ENCODE measurements at places on chromosomes 16 and 17. TPM values are rescaled to one million over a fixed set of nuclear protein-coding genes. Genes with fewer than 3 reads are reported as not detected.

The PIMREG gene
- 107 TPM for total RNA-seq

The NPTX1 gene
- 0.15 TPM for total RNA-seq

The KRT27 gene
- not detected for total RNA-seq

The PRSS33 gene
- total RNA-seq = not detected

The AKAP10 gene
- 36.8 TPM for total RNA-seq

The CHAD gene
- 0.17 TPM for total RNA-seq

The EPN3 gene
- total RNA-seq = not detected

GRCh38 chr16:89574681-89575246 is 794 bp upstream of the CPNE7 start:
- peaks cover 17% of the 10 kb centered on the region for H3K4me1 ChIP-seq
- peak; percentile 87 for DNase-seq
- H3K36me3 ChIP-seq = peaks cover 22% of the 10 kb centered on the region
- no peaks in the 10 kb centered on the region for H3K27me3 ChIP-seq

DNA sequence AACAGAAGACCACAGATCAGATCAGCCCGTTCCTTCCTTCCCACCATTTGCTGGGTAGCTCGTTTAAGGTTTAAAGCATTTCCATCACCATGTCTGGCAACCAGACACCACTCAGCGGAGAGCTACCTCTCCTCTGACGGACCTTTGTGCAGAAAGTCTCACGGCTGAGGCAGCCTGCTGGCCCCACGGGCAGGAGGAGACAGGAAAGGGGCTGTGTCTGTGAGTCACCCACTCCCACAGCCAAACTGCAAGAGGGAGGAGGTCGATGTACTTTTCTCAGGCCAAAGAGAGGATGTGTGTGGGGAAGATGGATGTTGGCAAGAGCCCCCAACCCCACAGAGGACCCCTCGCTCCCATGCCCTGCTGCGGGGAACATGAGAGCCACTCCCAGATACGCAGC is 92.1 kb downstream of the ZNF423 start:
- no peaks in the 10 kb centered on the region for H3K27me3 ChIP-seq
- H3K4me1 ChIP-seq = no peaks in the 10 kb centered on the region
- no peaks in the 10 kb centered on the region for H3K36me3 ChIP-seq
- H3K27ac ChIP-seq = no peak overlapping the region

GRCh38 chr17:39823407-39824054 is 40.6 kb downstream of the IKZF3 start:
- no peaks in the 10 kb centered on the region for H3K36me3 ChIP-seq
- DNase-seq = no peak
- no peak overlapping the region for H3K27ac ChIP-seq
- no peak overlapping the region for H3K4me3 ChIP-seq

DNA sequence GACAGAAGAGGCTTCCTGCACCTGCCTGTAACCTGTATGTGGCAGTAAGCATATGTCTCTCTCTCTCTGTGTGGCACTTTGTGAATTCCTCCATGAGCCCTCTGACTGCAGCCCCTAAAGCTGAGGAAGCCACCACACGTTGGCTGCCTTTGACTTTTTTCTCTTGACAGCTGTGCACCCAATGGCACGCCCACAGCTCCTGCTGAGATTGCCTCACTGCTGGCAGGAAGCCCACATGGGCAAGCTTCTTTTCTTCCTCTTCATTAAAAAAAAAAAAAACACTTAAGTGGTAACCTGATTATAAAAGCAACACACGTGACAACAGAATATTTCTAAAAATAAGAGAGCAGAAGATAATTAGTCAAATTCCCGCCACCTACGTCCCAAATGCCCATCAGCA is 34.0 kb upstream of the PIRT start:
- no peak overlapping the region for H3K27ac ChIP-seq
- H3K4me3 ChIP-seq = no peak overlapping the region
- DNase-seq = peak; percentile 78
- H3K36me3 ChIP-seq = no peaks in the 10 kb centered on the region

GRCh38 chr17:81453076-81453475 is 57.8 kb downstream of the BAHCC1 start:
- H3K27me3 ChIP-seq = no peaks in the 10 kb centered on the region
- peaks cover 5% of the 10 kb centered on the region for H3K4me1 ChIP-seq
- peaks cover 15% of the 10 kb centered on the region for H3K36me3 ChIP-seq

GRCh38 chr17:6660805-6661463 is 9.4 kb downstream of the C17orf100 start:
- no peak for DNase-seq
- H3K4me1 ChIP-seq = no peaks in the 10 kb centered on the region
- H3K36me3 ChIP-seq = no peaks in the 10 kb centered on the region
- no peak overlapping the region for H3K27ac ChIP-seq
- no peak overlapping the region for H3K4me3 ChIP-seq

GRCh38 chr16:74485916-74486315 is 64.6 kb upstream of the CLEC18B start:
- H3K27ac ChIP-seq = peak overlapping the region; percentile 55
- DNase-seq = no peak
- H3K4me1 ChIP-seq = peaks cover 68% of the 10 kb centered on the region
- no peak overlapping the region for H3K4me3 ChIP-seq

- no peak overlapping the region for H3K27ac ChIP-seq
- DNase-seq = no peak
- H3K36me3 ChIP-seq = peaks cover 7% of the 10 kb centered on the region
- no peak overlapping the region for H3K4me3 ChIP-seq
- H3K27me3 ChIP-seq = no peaks in the 10 kb centered on the region
- H3K4me1 ChIP-seq = no peaks in the 10 kb centered on the region
Measured at GRCh38 chr16:75224306-75225082, 5.7 kb downstream of the CTRB1 start.

DNA sequence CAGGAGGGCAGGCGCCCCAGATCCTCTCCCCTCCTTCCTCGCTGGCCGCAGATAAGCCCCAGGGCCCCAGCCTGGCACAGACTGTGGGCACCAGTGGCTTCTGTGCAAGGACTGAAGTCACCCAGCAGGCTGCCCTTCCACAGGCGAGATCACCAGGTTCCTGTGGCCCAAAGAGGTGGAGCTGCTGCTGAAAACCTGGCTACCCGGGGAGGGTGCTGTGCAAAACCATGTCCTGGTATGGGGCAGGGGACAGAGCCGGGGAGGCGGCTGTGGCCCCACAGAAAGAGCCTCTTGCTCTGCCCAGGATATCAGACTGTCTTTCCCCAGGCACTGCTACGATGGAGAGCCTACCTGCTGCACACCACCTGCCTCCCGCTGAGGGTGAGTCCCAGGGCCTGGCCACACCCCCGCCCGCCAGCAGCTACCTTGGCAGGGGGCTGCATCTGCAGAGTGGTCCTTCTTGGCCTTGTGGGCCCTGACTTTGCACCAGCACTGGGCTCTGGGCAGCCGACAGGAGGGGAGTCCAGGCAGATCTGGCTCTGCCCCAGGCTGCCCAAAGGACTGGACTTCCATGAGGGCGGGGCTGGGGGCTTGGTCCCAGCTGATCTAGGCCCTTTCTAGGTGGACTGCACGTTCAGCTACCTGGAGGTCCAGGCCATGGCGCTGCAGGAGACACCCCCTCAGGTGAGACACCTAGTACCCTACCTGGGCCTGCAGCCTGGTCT is 615 bp downstream of the CARMIL2 start:
- no peaks in the 10 kb centered on the region for H3K36me3 ChIP-seq
- DNase-seq = no peak
- peaks cover 40% of the 10 kb centered on the region for H3K27me3 ChIP-seq
- H3K4me1 ChIP-seq = no peaks in the 10 kb centered on the region
- H3K4me3 ChIP-seq = peak overlapping the region; percentile 45

GRCh38 chr17:21352221-21352980 is 23.8 kb upstream of the KCNJ12 start:
- H3K27ac ChIP-seq = no peak overlapping the region
- H3K27me3 ChIP-seq = no peaks in the 10 kb centered on the region
- no peak overlapping the region for H3K4me3 ChIP-seq

- H3K27me3 ChIP-seq = no peaks in the 10 kb centered on the region
- peak within 1 kb of the TSS; percentile 80 for H3K27ac ChIP-seq
- DNase-seq = peak; percentile 96
- H3K36me3 ChIP-seq = peaks cover 6% of the 10 kb centered on the region
- H3K4me1 ChIP-seq = no peaks in the 10 kb centered on the region
Measured at GRCh38 chr17:75516255-75516618, at the start of gene TSEN54. Gene TSEN54, plus strand, starts transcription at chr17:75516528. Its CDS starts 33 bp downstream, at chr17:75516561.

DNA sequence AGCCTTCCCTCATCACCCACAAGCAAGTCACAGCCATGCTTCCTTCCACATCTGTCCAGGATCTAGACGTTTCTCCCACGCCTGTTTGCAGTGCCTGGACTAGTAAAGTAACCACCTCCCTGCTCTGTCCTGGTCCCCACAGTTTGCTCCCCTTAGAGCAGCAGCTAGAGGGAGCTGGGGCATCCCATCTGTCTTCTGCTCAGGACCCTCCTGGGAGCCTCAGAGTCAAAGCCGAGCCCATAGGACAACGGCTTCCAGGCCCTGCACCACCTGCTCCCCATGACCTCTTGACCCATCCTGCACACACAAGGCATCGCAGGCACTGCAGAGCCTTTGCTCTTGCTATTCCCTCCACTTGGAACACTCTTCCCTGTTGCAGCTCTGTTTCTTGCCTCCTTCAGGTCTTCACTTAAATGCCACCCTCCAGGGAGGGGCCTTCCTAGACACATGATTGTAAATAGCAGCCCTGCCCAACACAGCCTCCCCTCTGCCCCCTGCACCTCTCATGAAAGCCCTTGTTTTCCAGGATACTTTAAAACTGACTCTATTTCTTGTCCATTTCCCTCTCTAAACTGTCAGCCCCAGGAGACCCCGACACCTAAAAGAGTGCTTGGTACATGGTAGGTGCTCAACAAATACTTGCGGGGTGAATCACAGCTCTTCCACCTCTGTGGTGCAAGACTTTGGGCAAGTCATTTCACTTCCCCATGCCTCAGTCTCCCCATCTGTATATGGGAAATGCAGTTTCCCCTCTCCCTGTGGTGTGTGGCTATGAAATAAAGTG is 3.1 kb downstream of the NATD1 start:
- no peaks in the 10 kb centered on the region for H3K36me3 ChIP-seq
- no peak overlapping the region for H3K27ac ChIP-seq
- no peak for DNase-seq

DNA sequence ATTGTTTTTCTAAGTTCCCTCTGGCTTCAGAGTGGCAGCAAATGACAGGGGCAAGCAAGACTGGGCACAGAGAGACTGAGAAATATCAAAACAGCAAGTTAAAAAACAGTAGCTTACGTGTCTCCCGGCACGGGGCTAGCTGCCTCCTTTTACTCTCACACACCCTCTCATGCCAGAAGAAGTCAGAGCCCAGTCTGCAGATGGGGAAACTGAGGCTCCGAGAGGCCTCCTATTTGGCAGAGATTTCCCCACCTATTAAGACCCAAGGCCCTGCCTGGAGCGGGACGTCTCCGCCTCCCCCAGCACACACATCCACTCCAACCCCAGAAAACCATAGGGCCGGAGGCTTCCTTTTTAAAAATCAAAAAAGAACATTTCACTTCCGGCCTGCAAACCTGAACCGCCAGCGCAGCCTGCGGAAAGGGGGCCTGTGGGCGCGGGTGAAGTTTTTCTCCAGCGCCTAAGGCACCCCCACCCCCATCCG is 832 bp downstream of the CARHSP1 start:
- no peak for DNase-seq
- H3K4me1 ChIP-seq = peaks cover 49% of the 10 kb centered on the region
- peak overlapping the region; percentile 90 for H3K4me3 ChIP-seq
- H3K36me3 ChIP-seq = peaks cover 23% of the 10 kb centered on the region

DNA sequence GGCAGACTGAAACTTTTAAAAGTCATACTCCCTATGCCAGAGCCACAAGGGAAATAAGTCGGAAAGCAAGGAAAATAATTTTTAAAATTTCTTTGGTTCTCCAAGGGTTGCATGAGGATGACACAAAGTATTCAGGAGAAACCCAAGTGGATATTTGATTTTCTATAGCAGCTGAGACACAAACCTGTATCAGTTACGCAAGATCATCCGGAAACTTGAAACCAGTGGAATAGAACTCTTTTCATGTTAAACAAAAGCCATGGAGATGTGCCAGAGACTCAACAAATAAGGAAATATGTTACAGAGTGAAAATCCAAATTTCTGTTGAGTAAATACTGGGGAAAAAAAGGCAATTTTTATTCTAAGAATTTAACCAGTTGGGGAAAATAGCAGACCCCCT is 294.7 kb downstream of the KIF2B start:
- no peak for DNase-seq
- H3K4me3 ChIP-seq = no peak overlapping the region
- H3K4me1 ChIP-seq = no peaks in the 10 kb centered on the region
- H3K36me3 ChIP-seq = no peaks in the 10 kb centered on the region
- H3K27me3 ChIP-seq = no peaks in the 10 kb centered on the region
- no peak overlapping the region for H3K27ac ChIP-seq

All from A673 (cell line).